ENCODE measurements at places on chromosomes 5 and 9. TPM values are rescaled to one million over a fixed set of nuclear protein-coding genes. Genes with fewer than 3 reads are reported as not detected.

Gene FOXD4L6
- not detected for polyA plus RNA-seq

Gene ZNF608
- 12.4 TPM for polyA plus RNA-seq

Gene CD180
- not detected for polyA plus RNA-seq

Gene LCP2
- not detected for polyA plus RNA-seq

Gene BSPRY
- polyA plus RNA-seq: 12.0 TPM

Gene JAKMIP2
- polyA plus RNA-seq: 3.8 TPM

Gene PTGDS
- 383 TPM for polyA plus RNA-seq

Gene SLC1A3
- 39.6 TPM for polyA plus RNA-seq

Gene ZNF618
- polyA plus RNA-seq: 14.0 TPM

Gene GLRA1
- polyA plus RNA-seq: not detected

Gene MEGF10
- polyA plus RNA-seq: 1.7 TPM
